NCI-H774 (cell line): ENCODE measurements at places on chromosomes 5 and 9.

DNA sequence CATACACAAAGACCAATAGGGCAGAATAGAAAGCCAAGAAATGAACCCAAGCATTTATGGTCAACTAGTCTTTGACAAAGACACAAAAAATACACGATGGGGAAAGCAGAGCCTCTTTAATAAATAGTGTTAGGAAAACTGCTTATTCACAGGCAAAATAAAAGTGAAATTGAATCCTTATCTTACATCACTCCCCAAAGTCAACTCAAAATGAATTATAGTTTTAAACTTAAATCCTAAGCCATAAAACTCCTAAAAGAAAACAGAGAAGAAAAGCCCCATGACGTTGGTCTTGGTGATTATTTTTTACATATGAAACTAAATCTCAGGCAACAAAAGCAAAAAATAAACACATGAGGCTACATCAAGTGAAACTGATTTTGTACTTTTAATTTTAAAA is 46.8 kb downstream of the CHSY3 start:
- no peak for DNase-seq

DNA sequence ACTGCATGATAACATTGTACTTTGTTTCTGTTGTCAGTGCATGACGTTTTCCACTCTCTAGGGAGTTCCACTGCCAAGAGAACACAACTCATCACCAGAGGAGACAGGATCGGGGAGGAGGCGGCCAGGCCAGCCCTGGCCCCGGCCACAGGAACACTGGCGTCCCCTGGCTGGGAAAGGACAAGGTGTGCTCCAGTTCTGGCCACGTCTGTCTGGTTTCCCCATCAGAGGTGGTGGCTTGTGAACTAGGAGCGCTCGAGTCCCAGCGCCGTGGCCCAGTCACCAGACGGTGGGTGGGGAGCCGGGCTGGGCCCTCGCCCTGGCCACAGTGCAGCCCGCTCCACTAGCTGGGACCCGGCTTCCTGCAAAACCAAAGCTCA is 211.9 kb upstream of the IRX4 start:
- DNase-seq = no peak

DNA sequence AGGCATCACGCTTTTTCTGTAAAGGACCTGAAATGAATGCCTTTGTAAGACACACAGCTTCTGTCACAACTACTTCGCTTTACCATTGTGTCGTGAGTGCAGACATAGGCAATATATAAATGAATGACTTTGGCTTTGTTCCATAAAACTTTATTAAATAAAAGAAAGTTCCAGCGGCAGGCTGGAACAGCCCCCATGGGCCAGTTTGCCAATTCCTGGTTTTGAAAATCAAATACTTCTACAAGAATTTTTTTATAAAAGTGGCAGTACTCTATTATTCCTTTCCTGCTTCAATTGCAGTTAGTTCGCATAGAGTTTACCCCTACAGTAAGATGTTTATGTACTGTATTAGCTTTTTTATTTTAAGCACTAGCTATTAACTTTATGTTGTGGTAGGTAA is 53.7 kb downstream of the SRFBP1 start:
- DNase-seq = no peak

GRCh38 chr5:111739416-111739815 is 17.6 kb downstream of the NREP start:
- DNase-seq = no peak

GRCh38 chr9:122580360-122580759 is 2.8 kb downstream of the OR1L8 start:
- DNase-seq = no peak

DNA sequence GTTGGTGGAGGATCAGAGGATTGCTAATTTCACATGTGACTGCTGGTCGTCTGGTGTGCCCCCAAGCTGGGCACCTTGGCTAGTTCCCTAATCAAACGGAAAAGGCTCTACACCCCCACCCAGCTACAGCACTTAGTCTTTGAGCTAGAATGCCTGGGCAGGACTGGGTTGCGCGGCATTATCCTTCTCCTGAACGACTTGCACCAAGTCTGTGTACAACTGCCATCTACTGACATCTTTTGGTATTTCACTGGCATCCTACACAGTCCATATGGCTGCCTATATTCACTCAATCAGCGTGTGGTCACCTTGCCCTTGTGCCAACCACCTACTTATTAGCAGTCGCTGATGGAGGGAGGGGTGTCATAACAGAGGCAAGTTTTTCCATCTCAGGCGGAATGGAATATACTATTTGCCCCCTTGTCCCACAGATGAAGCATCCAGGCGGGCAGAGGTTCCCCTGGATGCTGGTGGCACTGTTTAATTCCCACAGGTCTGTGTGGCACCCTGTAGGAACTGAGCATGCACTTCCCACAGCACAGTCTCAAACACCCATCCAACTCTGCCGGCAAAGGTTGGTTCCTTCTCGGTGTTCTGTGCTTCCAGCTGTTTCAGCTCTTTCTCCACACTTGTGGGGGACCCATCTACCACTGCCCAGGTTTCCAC is 150.1 kb downstream of the OSTF1 start:
- DNase-seq = peak; percentile 38

- DNase-seq = no peak
These were observed 182.1 kb downstream of the FBN2 start for GRCh38 chr5:128355961-128356360.

- DNase-seq = no peak
These were observed 55.5 kb upstream of the GOLPH3 start for GRCh38 chr5:32229586-32229985.

GRCh38 chr9:99162759-99163364 is 57.9 kb downstream of the TGFBR1 start:
- DNase-seq = peak; percentile 24

GRCh38 chr5:149824120-149824519 is 94.0 kb downstream of the PPARGC1B start:
- DNase-seq = no peak

- no peak for DNase-seq
These were observed 8.3 kb upstream of the NKD2 start for GRCh38 chr5:1000329-1000728.

- no peak for DNase-seq
These were observed 6.8 kb upstream of the RECK start for GRCh38 chr9:36029765-36030528.

DNA sequence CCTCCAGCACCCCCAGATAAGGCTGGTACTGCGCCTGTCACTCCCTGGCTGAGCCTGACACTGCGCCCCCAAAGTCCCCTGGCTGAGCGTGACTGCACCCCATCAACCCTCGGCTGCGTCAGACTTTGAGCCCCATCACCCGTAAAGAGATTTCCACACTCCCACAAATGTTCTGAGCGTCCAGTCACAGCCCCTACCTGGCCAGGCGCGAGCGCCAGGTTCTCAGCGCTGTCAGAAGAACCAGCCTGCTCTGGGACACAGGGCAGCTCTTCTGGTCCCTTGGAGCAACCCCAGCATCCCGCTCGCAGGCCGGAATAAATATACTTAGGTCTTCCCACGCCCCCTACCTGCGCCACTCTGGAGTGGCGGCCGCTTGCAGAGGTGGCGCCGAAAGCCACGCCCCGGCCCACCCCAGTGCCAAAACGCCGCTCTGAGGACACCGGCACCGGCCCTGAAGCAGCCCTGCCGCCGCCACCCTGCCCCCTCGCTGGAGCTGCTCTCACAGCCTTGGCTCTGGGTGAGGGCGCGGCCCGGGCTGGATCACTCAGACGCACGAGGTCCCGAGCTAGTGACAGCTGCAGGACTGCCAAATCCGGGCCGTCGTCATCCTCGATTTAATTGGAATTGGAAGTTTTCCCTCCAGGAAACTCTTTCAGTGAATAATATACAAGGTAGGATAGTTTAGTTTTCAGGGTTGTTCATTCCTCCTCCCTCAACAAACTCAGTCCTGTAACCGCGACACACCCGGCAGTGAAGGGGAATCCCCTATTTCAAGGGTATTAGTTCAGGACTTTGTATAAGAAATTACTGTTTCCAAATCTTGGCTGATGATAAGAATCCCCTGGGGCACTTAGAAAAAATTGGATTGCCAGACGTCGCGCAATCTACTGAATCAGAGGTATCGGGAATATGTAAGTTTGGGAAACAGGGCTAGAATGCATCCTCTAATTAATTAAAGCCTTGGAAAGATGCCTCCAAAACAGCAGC is 1.2 kb upstream of the CEMIP2 start:
- peak; percentile 22 for DNase-seq
